A549 (cell line): ENCODE measurements at places on chromosomes 1 and 21.

- no peak for DNase-seq
Measured at GRCh38 chr1:117871013-117871412, 58.4 kb downstream of the GDAP2 start.

GRCh38 chr1:89546082-89546889, 21.7 kb downstream of the LRRC8B start:
- no peak for DNase-seq

DNA sequence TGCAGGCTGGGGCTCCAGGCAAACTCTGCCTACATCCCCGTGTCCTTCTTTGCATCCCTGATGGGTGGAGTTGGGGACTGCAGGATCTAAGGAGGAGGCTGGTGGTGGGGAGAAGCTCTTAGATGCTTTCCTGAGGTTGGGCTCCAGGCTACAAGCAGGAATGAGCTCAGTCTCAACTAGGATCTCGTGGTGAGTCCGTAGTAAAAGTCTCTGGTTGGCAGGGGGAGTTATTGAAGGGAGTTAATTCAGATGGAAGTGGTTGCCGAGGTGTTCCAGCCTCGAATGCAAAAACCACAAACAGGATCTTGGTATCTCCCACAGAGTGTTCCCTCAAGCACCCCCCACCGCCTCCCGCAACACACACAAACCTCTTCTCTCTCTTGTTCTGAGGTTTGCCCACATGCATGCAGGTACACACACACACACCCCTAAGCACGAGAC, 35.0 kb downstream of the TMCC2 start:
- no peak for DNase-seq

- DNase-seq: no peak
Measured at GRCh38 chr1:79089946-79090345, 83.4 kb upstream of the ADGRL4 start.

DNA sequence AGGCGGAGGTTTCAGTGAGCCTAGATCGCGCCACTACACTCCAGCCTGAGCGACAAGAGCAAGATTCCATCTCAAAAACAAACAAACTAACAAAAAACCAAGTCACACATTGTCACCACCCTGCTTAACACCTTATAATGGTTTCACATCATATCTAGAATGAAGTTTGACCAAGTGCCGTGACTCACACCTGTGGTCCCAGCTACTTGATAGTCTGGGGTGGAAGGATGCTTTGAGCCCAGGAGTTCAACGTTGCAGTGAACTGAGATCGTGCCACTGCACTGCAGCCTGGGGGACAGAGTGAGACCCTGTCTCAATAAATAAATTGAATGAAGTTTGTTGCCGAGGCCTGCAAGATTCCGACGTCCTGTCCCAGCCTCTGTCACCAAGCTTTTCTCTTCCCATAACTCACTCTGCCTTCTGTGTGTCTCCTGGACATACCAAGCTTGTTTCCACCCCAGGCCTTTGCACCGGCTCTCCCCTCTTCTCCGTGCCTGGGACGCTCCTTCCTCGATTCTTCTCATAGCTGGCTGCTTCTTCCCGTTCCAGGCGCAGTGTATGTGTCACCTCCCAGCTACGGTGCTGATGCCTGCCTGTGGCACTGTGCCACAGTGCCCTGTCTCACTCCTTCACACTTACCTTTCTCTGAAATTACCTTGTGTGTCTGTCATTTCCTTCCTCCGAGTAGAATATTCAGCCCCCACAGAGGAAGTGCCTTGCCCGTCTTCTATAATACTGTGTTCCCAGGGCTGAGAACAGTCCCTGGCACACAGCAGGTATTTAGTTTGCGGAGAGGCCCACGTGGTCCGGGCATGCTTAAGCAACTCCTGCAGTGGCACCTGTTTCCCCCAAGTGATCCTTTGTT, 3.8 kb upstream of the SELENON start:
- DNase-seq: no peak

DNA sequence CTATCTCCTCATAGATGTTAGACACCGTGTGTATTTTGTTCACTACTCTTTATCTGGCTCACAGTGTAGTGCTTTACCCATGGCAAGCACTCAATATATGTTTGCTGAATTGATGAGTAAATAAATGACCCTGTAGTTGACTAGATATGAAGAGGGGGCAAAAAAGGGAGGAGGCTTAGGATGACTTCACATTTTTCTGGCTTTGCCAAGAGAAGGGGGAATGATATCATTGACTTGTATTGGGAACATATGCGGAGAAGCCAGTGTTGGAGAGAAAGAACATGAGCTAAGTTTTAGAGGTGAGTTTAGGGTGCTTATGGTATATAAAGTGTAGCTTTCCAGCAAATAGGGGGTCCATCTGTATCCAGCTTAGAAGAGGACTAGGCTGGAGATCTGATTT, 145.5 kb downstream of the TENT5C start:
- no peak for DNase-seq

DNA sequence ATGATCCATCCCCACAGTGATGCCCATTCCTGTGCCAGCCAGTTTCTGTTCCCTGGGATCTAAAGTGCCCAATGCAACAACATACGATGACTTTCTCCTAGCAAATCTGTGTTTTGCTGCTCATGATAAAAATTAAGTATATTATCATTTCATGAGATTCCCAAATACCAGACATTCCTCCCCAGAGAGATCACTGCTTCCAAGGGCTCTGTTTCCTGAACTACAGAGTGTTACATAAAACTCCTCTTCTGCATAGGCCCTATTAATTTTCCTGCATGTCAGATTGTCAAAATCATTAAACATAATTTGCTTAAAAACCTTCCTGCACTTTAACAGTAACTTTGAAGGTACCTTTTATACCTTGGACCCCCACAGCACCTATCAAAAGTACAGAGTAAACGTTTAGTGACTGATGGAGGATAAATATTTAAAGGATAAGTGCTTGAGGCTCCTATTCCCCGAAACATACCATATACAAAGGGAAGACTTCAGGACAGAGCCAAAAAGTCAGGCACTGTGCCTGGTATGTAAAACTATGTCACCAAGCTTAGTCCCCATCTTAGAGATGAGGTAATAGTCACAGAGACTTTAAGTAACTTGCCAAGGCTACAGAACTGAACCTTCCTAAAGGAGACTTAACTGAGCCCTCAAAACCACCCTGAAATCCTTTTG, 50.2 kb downstream of the SLC25A24 start:
- no peak for DNase-seq

DNA sequence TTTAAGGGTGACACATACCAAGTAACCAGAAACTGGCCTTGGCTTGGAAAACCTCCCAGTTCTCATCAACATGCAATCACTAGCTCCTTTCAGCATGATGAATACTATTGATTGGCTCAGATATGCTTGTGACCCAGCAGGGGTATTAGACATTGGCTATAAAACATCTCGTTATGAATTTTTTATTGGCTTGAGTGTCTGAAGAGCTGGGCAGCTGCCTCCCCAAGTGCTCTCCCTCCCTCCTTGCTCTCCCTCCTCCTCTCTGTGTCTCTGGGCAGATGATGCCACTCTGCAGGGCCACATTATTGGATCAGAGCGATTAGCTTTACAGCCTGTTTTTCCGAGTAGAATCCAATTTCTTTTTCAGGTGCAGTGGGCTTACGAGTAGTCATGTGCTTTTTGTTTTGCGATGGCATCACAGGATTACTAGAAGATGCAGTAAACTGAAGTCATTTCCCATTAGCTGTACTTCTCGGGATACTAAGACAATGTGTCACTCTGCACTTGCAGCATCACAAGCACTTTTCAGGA, 79.3 kb upstream of the ATF3 start:
- no peak for DNase-seq

GRCh38 chr1:78759881-78760280, 110.2 kb downstream of the IFI44 start:
- no peak for DNase-seq

GRCh38 chr1:177211231-177211630, 40.5 kb downstream of the BRINP2 start:
- no peak for DNase-seq

- no peak for DNase-seq
Measured at GRCh38 chr1:223012938-223013337, 130.1 kb downstream of the TLR5 start.

DNA sequence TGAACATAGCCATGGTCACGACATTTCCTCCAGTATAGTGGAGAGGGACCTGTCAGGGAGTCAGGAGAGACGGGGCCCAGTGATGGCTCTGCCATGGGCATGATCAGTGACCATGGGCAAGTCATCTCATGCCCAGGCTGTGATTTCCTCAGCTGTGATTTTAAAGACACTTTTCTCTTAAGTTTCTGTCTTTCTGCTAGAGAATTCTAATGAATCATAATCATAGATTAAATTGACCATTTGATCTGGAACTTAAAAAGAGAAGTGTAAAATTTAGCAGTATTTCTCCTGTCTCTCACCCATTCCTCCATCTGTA, 112.7 kb downstream of the USP25 start:
- DNase-seq: no peak

DNA sequence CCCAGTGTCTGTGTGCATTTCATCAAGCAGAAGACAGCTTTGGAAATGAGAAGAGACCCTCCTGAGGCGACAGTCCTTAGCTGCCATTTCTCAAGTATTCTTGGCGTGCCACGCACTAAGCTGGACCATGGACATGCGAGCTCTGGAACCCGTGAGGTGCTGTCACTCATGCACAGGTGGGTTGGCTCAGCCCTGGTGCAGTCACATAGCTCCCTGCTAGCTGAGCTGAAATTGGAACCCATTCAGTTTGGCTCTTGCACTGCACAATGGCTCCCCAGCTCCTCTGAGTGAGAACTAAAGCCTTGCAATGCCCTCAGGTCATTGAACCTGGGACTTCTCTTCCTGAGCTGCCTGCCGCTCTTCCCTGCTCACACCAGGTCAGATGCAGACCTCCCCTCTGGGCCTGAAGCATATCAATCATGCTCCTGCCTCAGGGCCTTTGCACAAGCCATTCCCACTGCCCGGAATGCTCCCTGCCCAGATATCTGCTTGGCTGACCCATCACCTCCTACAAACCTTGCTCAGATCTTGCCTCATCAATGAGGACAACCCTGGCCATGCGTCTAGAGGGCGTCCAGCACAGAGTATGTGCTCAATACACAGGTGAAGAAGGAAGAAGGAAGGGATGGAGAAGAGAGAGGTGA, 6.3 kb upstream of the SRARP start:
- DNase-seq: no peak

GRCh38 chr1:77680173-77680572, 2.3 kb downstream of the ZZZ3 start:
- no peak for DNase-seq

DNA sequence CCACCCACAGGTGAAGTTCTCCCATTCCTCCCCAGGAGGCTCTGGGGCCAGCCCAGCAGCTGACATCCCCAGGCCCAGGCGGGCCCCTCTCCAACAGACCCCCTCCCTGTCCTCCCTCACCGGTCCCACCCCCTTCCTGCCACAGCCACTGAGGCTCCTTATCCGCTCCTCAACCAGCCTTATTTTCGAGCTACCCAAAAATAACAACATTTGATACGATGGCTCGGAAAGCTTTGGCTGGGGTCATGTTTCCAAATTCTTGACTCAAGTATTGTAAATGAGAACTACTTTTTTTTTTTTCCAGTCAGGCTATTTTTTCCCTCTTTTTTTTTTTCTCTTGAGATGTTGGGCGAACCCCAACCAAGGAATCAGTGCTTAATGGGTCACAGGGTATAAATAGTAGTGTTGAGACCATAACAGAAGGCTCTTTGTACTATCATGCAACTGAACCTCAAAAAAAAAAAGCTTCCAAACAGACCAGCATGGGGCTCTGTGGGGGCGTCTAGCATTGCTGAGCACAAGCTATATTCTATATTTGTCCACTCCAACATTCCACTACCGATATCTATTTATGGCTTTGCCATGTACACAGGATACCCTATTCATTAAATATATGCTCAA, 27.2 kb downstream of the IRF2BP2 start:
- no peak for DNase-seq

- DNase-seq: no peak
Measured at GRCh38 chr1:85411567-85412305, 53.2 kb downstream of the DDAH1 start.

GRCh38 chr1:50923564-50923963, 36.5 kb downstream of the FAF1 start:
- DNase-seq: no peak

GRCh38 chr1:78069784-78070183, 24.0 kb downstream of the GIPC2 start:
- no peak for DNase-seq

- peak; percentile 41 for DNase-seq
Measured at GRCh38 chr1:167722152-167722869, 529 bp downstream of the MPZL1 start.

DNA sequence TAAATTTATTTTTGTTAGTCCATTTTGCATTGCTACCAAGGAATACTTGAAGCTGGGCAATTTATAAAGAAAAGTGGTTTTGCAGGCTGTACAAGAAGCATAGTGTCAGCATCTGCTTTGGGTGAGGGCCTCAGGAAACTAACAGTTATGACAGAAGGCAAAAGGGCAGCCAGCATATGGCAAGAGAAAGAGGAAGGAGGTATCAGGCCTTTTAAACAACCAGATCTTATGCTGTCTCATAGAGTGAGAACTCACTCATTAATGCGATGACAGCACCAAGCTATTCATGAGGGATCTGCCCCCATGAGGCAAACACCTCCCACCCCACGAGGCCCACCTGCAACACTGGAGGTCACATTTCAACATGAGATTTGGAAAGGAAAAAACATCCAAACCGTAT, 898.4 kb downstream of the KCNT2 start:
- no peak for DNase-seq

DNA sequence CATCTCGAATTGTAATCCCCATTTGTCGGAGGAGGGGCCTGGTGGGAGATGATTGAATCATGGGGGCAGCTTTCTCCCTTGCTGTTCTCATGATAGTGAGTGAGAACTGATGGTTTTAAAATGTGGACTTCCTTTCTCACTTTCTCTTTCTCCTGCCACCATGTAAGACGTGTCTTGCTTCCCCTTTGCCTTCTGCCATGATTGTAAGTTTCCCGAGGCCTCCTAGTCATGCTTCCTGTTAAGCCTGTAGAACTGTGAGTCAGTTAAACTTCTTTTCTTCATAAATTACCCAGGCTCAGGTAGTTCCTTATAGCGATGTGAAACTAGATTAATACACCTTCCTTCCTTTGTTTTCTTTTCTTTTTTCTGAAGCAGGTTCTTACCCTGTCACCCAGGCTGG, 13.9 kb downstream of the DNAJC6 start:
- no peak for DNase-seq

DNA sequence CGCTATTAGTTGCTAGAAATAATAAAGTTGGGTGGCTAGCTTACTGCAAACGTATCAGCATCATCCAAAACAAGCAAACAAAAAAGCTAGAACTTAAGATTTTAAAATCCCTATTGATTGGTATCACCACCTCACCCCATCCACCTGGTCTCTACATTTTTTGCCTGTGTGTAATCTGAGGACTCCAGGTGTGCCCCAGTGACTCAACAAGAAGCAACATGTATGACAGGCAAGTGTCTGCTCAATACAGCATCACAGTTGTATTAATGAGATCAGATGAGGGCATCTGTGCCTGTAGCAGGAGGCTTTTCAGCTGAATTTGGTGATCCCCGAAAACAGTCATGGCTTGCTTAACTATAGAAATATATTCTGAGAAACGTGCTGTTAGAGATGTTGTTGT, 14.6 kb upstream of the PAPPA2 start:
- no peak for DNase-seq

DNA sequence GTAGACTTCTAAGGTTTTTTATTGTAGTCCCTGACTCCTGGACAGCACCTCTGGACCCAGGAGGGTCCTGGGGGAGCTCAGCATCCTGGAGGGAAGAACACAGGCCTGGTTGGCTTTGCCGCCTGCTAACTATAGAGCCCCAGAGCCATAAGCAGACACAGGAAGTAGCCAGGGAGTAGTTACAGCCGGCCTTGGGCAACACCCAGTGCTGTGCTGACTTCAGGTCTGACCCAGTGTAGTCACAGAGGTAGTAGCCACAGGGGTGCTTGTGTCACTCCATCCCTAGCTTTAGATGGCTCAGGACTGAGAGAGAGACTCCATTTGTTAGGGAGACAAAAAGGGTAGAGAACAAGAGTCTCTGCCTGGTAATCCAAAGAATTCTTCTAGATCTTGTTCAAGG, 21.9 kb downstream of the MCOLN2 start:
- DNase-seq: no peak
